ENCODE measurements at places on chromosomes 6 and 20.

DNA sequence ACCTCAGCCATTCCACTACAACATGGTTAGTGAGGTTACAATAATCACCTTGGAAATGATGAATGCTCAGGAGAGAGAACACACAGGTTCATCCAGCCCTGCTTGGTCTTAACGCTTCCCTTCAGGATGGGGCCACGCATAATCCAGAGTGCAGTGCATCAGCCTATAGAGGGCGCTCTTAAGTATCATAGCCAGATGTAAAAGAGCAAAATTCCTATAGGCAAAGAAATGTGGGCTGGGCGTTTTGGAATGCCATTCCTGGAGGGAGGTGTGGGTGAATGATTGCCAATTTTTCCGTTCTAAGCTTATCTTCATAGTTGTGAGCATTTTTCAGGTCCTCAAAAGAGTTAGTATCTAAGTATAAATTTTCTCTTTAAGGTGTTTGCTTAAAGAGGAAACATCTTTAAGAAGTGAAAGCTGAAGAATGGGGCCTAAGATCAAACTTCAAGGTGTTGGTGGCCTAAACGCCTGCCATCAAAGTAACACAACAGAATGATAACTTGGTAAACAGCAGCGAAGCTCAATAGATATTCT, 1.8 kb downstream of the RIPOR2 start:
- DNase-seq = no peak

- DNase-seq = no peak
These were observed 68.1 kb upstream of the TOP1 start for GRCh38 chr20:40960521-40960956.

DNA sequence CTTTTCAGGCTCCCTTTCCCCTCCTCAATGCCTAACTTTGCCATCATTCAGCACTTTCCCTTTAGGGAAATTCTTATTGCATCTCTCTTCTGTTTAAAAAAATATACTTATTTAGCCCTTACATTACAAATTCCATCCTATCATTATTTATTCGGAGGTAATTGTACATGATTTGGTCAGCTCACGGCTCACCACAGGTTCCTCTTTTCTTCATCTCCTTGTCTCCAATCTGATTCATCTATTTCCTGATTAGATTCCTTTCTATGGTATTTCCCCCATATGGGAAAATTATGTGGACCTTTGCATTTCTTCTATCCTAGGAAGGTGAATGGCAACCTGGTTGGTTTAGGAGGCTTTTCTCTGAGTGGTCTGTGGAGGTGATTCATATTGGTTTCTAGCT, 12.9 kb upstream of the EMILIN3 start:
- DNase-seq = no peak

DNA sequence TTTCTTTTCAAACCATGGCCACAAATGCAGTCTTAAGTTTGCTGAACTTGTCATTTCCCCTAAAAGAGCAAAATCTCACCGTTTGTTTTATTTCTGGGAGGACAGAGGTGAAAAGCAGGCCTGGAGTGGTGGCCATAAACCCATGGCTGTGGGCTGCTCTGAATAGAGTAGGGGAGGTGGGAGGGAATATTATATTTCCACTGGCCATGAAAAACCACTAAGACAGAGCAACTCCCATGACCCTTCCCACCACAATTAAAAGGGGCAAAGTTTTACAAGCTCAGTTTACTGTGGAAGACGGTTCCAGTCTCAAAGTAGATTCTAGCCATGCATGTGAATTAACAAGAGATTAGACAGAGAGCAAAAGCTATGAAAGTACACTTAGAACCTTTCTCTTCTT, 59.0 kb downstream of the IYD start:
- DNase-seq = no peak

DNA sequence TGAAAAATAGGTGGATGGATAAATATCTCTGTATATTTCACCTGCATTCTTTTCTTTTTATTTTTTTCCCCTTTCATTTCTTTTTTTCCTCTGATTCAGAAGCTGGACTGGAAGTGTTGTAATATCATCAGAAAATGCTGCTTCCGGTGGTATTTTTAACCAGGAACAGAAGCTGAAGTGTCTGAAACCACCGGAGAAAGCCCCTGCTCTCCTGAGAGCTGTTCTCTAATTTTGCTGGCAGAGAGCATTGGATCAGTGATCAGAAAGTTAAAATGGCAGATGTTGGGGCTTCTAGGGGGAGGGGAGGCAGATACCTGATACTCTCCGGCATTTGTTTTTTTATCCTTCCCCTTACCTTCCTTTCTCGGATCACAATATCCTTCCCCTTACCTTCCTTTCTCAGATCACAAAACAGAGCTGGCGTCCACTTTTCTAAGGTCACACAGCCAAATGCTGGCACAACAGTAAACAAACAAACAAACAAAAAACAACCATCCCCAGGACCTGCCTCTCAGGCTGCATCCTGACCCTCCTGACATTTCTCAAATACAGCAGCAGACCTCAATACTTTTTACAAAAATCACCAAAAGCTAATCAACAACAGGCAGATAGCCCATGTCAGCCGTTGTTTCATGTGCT, 143.2 kb upstream of the ZNF217 start:
- peak; percentile 24 for DNase-seq

GRCh38 chr6:141388666-141389065, 744.1 kb upstream of the GJE1 start:
- DNase-seq = no peak

- no peak for DNase-seq
These were observed 50.0 kb downstream of the SOBP start for GRCh38 chr6:107539849-107540464.

All from mucosa of descending colon (tissue), 3 donors.